Fibroblast of pulmonary artery (primary cell): ENCODE measurements at places on chromosomes 2 and 18.

GRCh38 chr2:27756544-27757498, 14.7 kb upstream of the MRPL33 start:
- no peak for DNase-seq

- peak; percentile 50 for DNase-seq
Observed at GRCh38 chr2:72722492-72723070, 103.3 kb downstream of the EXOC6B start.

- DNase-seq = no peak
Observed at GRCh38 chr18:57841568-57841967, 38.5 kb upstream of the ATP8B1 start.

DNA sequence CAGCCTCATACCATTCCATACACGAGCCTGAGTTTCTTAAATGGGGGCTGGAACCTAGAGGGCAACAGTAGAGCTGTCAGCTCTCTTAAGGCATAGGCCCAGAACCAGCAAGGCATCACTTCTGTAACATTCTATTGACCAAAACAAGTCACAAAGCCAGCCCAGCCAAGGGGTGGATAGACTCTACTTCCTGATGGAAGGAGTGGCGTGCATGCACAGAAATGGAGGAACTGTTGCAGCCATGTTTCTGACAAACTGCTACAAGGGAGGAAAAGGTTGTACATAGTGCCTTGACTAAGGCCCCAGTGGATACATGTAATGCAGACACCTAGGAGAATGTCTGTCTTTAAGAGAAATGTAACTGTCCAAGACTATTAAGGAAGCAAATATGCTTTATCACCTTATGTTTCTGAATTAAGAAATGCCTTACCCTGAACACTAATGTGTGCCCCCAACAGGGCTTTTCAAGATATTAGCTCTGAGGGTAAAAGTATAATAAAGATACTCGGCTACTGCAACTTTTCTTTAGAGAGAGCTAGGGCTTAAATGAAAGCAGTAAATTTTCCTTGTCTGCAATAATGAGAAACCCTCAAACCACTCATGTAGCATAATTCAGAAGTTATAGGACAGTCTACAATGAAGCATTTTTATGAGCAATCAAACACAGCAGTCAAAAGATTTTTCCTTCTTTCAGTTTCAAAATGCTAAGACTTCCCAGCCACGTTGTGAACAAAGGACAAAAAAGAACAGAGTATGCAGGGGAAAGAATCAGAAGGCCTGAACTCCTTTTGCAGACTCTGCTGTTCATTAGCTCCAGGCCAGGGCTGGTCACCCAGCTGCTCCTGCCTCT, 35.1 kb upstream of the CDC42EP3 start:
- DNase-seq = no peak

- DNase-seq = peak; percentile 93
Observed at GRCh38 chr2:150133623-150134022, 353.8 kb downstream of the RND3 start.

GRCh38 chr2:200042944-200043343, 87.6 kb downstream of the MAIP1 start:
- DNase-seq = no peak

GRCh38 chr2:237919593-237919992, 47.2 kb upstream of the UBE2F start:
- DNase-seq = no peak

DNA sequence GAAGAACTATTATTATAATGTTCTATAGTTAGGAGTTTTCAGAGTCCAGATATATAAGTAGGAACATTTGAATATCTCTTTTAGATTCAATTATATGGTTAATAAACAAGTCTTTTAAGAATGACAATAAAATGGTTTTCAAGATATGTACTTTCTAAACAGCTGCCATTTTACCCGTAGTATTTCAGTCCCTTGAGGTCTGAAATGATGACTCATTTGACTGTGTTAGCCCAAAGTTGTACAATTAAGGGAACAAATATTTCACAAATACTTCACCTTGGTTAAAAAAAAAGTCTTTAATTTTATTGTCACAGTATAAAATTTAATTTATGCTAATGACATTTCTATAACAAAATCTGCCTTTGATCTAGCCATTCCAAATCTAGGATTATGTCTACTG, 91.6 kb upstream of the TANK start:
- peak; percentile 42 for DNase-seq

GRCh38 chr2:204240961-204241360, 304.3 kb upstream of the PARD3B start:
- no peak for DNase-seq

GRCh38 chr2:156320486-156321098, 11.9 kb downstream of the NR4A2 start:
- peak; percentile 39 for DNase-seq

- no peak for DNase-seq
Observed at GRCh38 chr2:206083602-206084438, 2.2 kb downstream of the INO80D start.

GRCh38 chr18:26549263-26550094, 1.1 kb upstream of the KCTD1 start:
- peak; percentile 68 for DNase-seq

DNA sequence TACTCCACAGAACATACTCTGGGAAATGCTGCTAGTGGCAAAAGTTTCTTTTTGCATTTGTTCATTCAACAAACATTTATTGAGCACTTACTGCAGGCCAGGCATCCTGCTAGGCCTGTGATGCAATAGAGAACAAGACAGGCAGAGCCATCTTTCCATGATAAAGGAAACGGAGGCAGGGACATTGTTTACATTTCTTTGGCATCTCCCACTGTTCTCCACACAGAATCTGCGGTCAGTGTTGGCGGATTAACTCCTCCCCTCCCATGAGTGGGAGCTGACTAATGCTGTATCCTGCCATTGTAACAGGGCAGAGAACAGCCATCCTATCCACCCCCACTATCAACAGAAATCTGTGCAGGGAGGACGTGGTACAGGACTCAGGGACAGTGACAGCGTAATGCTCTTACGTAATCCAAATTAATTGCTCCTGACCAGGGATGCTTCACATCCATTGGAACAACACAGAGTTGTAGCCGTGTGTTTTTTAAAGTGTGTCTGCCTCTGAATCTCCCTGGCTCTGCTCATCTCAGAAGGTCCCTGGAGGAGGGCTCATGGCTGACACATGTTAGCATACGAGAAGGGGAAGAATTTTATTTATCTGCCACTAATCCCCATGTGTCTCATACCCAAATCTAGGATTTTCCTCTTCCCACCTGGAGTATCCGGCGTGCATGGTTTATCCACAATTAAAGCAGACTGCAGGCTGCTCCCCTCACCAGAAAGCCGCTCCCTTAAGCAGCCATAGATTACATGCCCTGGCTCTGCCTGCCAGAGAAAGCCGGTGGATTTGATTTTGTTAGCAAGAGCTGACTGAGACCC, 32.3 kb downstream of the STEAP3 start:
- DNase-seq = peak; percentile 97

GRCh38 chr2:175957845-175958244, 44.2 kb downstream of the LNPK start:
- DNase-seq = no peak

DNA sequence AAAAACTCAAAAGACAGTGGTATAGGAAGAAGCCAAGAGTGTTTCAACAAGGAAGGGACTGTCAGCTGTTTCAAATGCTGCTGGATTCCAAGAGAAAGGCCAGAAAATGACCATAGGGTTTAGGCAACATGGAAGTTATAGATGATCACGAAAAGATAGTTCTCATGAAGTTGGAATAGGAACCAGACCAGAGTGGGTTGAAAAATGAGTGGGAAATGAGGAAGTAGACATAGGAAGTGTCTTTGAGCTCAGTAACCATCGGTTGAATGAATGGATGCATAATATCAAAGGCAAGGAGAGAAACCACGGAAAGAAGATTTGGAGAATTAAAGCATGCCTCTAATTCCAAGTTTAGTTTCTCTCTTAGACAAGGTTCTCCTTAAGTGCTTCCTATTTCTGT, 1.3 kb downstream of the NCAPH start:
- no peak for DNase-seq

- DNase-seq = no peak
Observed at GRCh38 chr2:85511008-85511811, 27.8 kb upstream of the MAT2A start.

- DNase-seq = peak; percentile 35
Observed at GRCh38 chr2:128145651-128146050, 54.7 kb downstream of the UGGT1 start.

DNA sequence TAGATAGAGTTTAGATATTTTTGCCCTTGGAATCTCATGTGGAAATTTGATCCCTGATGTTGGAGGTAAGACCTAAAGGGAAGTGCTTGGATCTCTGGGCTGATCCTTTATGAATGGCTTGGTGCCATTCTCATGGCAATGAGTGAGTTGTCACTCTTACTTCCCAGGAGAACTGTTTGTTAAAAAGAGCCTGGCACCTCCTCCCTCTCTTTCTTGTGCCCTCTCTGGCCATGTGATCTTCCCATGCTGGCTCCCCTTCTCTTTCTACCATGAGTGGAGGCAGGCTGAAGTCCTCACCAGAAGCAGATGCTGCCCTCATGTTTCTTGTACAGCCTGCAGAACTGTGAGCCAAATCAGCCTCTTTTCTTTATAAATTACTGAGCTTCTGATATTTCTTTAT, 276.9 kb downstream of the ZNF804A start:
- DNase-seq = no peak

- peak; percentile 39 for DNase-seq
Observed at GRCh38 chr2:11329776-11330175, 14.7 kb downstream of the ROCK2 start.

DNA sequence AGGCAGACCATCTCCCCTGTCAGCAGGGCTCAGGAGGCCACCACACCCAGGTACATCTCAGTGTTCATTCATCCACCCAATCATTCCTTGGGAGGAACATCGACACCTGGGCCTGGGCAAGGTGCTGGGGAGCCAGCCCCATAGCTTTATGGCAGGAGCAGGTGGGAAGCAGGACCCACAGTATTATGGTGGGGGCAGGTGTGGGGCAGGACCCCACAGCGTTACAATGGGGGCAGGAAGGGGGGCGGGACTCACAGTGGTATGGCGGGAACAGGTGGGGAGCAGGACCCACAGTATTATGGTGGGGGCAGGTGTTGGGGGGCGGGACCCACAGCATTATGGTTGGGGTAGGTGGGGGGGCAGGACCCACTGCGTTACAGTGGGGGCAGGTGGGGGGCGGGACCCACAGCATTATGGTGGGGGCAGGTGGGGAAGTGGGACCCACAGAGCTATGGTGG, 128.9 kb upstream of the HS6ST1 start:
- DNase-seq = no peak

- no peak for DNase-seq
Observed at GRCh38 chr2:173442542-173442941, 87.9 kb downstream of the CDCA7 start.

GRCh38 chr2:139850254-139850890, 1070.2 kb upstream of the NXPH2 start:
- no peak for DNase-seq

GRCh38 chr2:152167065-152167464, 8.5 kb downstream of the STAM2 start:
- peak; percentile 1 for DNase-seq

- no peak for DNase-seq
Observed at GRCh38 chr2:44723921-44724320, 217.6 kb upstream of the SIX3 start.

DNA sequence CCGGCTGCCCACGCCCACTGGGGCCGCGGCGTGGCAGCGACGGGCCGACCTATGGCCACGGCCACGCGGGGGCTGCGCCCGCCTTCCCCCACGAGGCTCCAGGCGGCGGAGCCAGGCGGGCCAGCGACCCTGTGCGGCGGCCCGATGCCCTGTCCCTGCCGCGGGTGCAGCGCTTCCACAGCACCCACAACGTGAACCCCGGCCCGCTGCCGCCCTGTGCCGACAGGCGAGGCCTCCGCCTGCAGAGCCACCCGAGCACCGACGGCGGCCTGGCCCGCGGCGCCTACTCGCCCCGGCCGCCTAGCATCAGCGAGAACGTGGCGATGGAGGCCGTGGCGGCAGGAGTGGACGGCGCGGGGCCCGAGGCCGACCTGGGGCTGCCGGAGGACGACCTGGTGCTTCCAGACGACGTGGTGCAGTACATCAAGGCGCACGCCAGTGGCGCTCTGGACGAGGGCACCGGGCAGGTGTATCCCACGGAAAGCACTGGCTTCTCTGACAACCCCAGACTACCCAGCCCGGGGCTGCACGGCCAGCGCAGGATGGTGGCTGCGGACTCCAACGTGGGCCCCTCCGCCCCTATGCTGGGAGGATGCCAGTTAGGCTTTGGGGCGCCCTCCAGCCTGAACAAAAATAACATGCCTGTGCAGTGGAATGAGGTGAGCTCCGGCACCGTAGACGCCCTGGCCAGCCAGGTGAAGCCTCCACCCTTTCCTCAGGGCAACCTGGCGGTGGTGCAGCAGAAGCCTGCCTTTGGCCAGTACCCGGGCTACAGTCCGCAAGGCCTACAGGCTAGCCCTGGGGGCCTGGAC, 253.2 kb downstream of the GLI2 start:
- DNase-seq = no peak

DNA sequence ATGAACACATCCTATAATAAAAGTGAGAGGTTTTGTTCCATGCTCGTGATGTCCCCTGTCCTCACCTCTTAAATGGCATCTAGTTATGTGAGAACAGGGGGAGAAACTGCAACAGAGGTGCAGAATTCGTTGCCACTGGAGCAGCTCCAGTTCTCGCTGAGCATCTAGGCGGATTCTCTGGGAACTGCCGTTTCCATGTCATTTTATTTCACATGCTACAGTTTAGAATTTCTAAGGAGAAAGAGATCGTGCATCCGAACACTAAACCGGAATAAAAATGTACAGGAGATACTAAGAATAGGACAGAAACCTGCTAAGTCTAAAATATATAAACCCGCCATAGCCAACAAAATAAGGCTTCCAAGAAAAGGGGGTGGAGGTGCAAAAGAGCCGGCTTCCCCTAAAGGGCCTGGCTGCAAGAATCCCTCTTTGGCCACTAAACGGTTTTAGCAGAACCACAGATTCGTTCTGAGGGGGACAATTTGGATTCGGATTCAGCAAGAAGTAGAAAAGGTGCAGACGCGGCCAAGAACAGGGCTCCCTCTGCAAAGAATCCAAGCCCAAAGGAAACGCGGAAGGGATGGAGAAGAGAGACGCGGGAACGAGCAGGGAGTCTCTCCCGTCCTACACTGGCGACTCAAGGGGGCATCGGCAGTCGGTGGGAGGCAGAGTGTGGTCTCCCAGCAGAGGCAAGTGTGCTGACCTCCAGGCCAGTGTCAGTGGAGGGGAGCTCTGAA, 1.3 kb downstream of the TMEM163 start:
- no peak for DNase-seq

- DNase-seq = no peak
Observed at GRCh38 chr2:239663364-239663924, 262.6 kb upstream of the HDAC4 start.
